IgD-negative memory B cell (primary cell): ENCODE measurements at places on chromosomes 6 and 20. TPM values are rescaled to one million over a fixed set of nuclear protein-coding genes. Genes with fewer than 3 reads are reported as not detected.

ADGRF5 gene
- polyA plus RNA-seq: not detected

FHL5 gene
- polyA plus RNA-seq: not detected

GPRC6A gene
- polyA plus RNA-seq: not detected

ISM1 gene
- 0.13 TPM for polyA plus RNA-seq

DEFB132 gene
- not detected for polyA plus RNA-seq

CST1 gene
- polyA plus RNA-seq: not detected

VGLL2 gene
- not detected for polyA plus RNA-seq

OR2B6 gene
- polyA plus RNA-seq: not detected

FAM83C gene
- not detected for polyA plus RNA-seq

WFDC5 gene
- not detected for polyA plus RNA-seq

EPPIN gene
- polyA plus RNA-seq: not detected
